ENCODE measurements at places on chromosomes 7 and 10. TPM values are rescaled to one million over a fixed set of nuclear protein-coding genes. Genes with fewer than 3 reads are reported as not detected.

The BLOC1S2 gene
- 65.7 TPM for total RNA-seq

The SLC26A5 gene
- not detected for total RNA-seq

The MINDY3 gene
- total RNA-seq, result 16.2 TPM

The SPDYE9 gene
- not detected for total RNA-seq

- DNase-seq, result no peak
Measured at GRCh38 chr7:139791316-139791715, 13.5 kb upstream of the HIPK2 start.

DNA sequence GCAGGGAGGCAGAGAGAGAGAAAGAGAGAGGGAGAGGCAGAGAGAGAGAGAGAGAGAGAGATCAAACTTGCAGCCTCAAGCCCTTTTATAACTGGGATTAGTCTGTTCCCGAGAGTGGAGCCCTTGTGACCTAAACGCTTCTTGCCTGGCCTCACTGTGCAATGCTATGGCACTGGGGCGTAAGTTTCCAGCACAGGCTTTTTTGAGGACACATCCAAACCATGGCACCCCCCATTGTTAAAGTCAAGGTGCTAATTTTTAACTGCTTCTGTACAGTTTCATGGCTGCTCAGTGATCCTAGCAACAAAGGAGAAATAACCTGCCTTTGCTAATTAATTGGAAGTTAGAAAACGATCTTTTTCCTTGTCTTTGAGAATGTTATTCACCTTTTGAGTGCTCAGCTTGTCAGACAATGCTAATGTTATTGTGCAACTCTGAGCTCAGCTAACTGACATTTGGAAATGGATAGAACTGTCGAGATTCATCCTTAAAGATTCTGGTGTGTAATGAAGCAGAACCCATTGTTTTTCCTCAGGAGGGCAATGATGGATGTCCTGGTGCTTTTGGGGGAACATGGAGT, 268.4 kb downstream of the GLRX3 start:
- DNase-seq, result no peak

- no peak for DNase-seq
Measured at GRCh38 chr10:4070921-4071660, 286.1 kb upstream of the KLF6 start.

DNA sequence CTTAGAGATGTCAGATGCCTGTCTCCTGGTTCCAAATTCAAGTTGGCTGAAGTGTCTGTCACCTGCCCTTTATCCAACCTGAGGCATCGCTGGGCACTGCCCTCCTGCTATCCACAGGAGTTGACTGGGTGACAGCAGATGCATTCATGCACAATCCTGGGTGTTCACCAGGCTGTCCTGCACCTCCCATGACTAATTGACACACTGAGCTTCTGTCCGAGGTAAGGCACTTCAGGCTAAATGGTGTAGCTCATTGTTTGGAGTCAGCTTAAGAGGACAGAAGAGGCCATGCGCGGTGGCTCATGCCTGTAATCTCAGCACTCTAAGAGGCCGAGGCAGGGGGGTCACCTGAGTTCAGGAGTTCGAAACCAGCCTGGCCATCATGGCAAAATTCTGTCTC, 2.4 kb downstream of the UCMA start:
- no peak for DNase-seq

DNA sequence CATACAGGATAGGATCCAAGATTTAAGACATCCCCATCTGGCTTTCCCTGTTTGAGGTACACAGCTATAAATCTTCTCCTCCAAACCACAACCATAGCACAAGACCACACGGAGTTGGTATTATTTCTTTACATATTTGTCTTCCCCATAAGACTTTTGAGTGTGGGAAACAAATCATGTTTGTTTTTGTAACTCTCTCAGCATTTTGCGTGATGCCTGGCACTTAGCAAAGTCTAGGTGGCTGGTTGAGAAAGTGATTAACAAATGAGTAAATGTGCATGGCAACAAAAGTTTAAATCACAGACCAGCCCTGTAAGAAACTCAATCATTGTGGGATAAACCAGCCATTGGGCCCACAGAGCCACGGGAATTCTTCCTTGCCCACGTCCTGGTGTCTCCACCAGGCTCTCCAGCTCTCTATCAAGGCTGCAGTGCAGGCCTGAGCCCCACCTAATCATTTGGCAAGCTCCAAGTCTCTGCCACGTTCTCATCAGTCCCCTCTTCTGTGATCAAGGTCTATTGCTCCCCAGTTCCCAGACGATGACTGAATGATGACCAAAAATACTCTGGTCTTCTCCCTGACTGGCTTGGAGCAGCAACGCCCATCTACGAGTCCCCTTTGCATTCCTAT, 317.8 kb downstream of the TNS3 start:
- DNase-seq, result no peak

GRCh38 chr10:43859016-43859525, 210.4 kb upstream of the ZNF32 start:
- DNase-seq, result no peak

DNA sequence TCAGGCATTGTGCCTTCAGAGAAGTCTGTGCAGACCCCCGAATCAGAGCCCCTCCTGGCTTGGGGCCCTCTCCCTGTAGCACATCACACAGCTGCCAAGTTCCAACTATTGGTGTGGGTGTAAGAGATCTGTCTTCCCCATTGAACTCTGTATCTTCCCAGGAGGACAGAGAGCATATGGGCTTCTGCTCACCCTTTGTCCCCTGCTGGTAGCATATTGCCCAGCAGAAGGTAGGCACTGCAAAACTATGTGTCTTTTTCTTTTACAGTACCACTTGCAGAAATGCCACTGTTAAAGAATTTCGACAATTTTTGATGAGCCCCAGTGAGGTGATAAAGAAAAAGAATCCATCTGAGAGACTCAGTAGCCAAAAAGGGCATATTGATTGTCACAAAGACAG, 59.6 kb downstream of the NPY start:
- no peak for DNase-seq

- no peak for DNase-seq
Measured at GRCh38 chr10:5844345-5845055, 31.3 kb upstream of the GDI2 start.
